ENCODE measurements at places on chromosomes 12 and 14.

GRCh38 chr14:98288825-98289224 lies 983.2 kb downstream of the BCL11B start:
- DNase-seq = no peak

DNA sequence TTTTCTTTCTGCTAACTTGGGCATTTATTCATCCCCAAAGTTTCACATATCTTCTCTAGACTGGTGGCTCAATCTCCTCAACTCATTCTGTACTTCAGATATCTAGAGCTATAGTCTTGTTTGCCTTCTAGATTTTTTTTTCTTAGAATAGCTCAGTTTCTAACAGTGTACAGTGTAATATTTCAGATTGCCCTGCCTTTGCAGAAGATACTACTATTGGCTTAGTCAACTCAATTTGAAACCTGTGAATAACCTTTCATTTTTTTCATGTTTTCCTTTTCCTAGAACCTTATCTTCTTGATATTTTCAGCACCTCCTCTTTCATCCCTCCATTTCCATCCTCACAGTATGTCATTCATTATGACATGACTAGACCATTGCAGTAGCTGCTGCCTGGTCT lies 69.6 kb downstream of the OTOGL start:
- DNase-seq = no peak

DNA sequence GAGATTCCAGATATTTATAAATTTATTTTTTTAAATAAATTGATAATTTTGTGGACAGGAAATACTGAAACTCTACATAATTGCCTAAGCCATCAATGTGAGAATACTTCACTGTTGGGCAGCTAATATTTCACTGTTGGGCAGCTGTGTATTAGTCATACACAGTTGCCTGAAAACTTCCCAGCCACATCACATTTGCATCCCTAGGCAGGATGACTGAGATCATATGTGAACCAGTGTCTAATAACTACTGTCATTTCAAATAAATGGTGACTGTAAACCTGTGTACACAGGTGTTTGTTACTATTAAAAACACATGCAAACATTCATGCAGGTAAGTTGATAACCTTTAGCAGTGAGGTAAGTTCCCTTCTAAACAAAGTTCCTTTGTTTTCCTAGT lies 43.9 kb downstream of the TMTC3 start:
- DNase-seq = no peak

GRCh38 chr12:56877195-56878009 lies 56.8 kb downstream of the SDR9C7 start:
- DNase-seq = no peak

DNA sequence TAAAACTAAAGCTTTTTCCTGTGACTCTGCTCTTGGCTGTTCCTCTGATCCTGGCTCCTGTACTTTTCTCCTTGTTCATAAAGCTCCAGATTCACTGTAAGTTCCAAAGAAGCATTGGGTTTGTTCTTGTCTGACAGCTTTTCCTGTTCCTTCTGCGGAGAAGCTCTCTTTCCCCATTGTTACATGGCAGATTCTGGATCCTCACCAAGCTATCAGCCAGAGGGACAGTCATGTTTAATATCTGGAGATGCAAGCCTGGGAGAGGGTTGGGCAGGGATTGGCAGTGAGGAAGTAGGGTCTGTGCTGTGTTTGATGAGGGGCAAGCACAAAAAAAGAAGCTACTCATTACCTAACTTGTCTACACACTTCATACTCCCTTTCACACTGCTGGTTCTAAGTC lies 107.9 kb downstream of the AKAP6 start:
- no peak for DNase-seq

- no peak for DNase-seq
These were observed 403.1 kb downstream of the C12orf75 start for GRCh38 chr12:105733579-105733978.

GRCh38 chr12:116358893-116359761 lies 81.6 kb upstream of the MED13L start:
- peak; percentile 74 for DNase-seq

DNA sequence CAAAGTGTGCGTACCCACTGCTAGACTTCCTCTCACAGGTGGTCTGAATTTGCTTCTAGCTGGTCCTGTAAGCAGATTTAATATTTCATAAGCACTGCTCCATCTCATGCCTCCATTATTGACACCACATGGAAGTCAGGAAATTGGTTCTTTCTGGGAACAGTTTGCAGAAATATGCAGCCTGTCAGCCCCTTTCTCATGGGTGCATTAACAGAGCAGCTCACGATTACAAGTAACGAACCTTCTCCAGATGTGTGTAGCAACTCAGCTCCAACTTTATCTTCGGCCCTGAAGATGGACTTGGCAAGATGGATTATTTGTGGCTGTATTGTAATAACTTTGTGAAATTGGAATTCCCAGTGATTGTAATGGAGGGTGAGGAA lies 214.5 kb upstream of the DDHD1 start:
- DNase-seq = no peak

GRCh38 chr12:131260954-131261353 lies 307.2 kb downstream of the ADGRD1 start:
- no peak for DNase-seq

DNA sequence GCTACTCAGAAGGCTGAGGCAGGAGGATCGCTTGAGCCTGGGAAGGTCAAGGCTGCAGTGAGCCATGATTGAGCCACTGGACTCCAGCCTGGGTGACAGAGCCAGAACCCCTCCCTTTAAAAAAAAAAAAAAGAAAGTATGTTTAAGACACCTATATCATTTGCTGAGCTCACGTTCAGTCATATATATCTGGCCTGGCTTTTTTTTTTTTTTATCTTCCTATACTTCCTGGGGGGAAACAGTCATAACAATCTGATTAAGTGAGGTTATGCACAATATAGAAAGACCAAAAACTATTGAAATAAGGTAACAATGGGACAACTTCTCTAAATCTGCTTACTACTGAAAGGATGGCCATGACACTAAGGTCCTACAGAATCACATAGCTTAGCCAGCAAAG lies 9.4 kb upstream of the ARID2 start:
- DNase-seq = no peak

GRCh38 chr14:93936245-93936644 lies 9.1 kb downstream of the FAM181A start:
- DNase-seq = no peak

DNA sequence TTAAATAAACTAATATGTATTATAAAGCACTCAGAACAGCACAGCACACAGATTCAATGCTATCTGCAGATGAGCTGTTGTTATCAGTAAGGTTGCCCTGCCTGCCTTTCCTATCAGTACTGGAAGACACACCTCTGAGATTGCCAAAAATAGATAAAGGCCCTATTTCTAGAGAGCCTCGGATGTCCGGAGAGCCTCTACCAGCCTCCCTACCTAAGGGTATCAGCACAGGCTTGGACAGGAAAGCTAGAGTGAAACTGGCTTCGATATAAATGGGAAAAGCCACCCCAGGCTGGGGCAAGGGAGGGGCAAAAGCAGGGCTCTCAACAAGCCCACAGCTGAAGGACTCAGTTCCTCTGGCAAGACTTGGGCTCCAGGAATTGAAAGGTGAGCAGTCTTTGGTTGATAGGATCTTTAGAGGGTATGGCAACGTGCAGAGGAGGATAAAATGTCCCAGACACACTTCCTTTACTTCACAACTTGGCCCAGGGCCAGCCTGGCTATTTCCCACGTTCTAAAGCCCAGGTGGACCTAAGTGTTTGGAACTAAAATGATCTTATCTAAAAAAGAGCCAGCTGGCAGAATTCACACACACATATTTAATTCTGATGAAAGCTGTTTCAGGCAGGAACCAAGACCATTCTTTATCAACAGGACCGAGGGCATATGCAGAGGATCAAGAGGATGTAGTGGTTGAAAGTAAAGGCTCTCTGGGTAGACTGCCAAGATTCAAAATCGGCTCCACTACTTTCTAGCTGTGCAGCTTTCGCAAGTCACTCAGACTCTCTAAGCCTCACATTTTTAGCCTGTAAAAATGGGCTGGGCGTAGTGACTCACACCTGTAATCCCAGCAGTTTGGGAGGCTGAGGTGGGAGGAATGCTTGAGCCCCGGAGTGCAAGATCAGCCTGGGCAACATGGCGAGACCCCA lies 37.8 kb upstream of the ITPR2 start:
- no peak for DNase-seq

GRCh38 chr12:96850676-96851075 lies 56.4 kb upstream of the NEDD1 start:
- no peak for DNase-seq

GRCh38 chr12:26768611-26769603 lies 64.1 kb downstream of the ITPR2 start:
- DNase-seq = no peak

DNA sequence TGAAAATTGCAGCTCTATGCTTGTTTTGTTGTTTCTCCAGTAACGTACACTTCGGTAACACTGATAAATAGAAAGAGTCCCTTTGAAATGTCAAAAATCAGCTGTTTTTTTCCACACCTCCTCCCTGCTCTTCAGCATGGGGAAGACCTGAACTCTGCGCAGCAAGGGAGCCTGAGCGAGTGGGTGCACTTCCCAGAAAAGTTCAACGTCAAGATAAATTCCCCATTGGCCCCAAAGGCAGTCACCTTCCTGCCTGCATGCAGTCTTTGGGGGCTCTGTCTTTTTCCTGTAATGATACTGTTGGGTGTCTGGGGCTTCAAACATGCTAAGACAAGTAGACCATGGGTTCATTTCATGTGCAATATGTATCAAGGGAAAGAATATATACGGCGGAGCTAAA lies 8.8 kb upstream of the FOXG1 start:
- DNase-seq = no peak

DNA sequence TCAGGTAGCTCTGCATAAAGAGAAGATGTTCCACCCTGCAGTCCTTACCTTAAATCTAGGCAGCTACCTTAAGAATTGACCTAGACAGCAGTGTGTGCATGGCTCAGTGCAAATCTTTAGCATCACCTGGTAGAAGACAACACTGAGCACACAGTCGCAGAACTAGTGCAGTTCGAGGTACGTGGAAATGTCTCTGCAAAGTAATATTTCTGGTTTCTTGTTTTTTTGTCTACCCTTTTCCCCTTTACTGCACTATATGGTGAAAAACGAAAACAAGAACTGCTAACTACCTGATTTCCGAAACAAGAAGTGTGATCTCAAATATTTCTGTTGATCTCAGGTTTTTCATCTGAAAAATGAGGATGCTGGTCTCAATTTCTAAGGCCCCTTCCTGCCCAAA lies 82.5 kb downstream of the ETV6 start:
- no peak for DNase-seq

GRCh38 chr14:36570065-36570464 lies 12.3 kb downstream of the NKX2-8 start:
- no peak for DNase-seq

DNA sequence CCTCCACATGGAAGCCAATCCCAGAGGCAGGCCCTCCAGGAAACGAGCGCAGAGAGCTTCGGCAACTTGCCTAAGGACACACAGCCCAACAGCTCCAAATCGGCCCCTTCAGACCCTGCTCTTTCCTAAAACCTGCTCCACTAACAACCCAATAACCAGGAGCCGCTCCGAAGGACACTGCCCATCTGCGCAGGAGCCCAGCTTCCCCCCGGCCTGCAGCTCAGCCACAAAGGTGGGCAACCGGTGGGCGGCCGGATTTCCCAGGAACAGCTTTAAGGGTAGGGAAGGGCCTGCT lies 13.6 kb downstream of the RAB35 start:
- no peak for DNase-seq

GRCh38 chr12:116901612-116902011 lies 9.1 kb upstream of the FBXW8 start:
- DNase-seq = no peak

DNA sequence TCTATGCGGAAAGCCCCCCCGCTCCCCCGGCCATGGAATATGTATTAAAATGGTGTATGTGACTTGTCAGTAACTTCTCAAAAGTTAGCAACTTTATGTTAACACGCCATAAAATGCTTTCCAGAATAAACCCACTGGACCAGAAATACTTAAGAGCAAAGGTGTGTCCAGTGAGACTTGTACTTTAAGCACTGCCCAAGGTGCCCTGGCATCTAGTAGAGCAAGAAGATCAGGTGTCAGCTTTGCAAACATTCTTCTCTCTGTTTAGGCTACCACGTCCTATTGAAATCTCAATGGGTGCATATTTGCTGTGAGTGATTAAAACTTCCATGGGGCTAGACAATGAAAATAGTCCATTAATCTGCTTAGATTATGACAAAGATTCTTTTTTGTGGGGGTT lies 201.2 kb downstream of the ESR2 start:
- DNase-seq = no peak

DNA sequence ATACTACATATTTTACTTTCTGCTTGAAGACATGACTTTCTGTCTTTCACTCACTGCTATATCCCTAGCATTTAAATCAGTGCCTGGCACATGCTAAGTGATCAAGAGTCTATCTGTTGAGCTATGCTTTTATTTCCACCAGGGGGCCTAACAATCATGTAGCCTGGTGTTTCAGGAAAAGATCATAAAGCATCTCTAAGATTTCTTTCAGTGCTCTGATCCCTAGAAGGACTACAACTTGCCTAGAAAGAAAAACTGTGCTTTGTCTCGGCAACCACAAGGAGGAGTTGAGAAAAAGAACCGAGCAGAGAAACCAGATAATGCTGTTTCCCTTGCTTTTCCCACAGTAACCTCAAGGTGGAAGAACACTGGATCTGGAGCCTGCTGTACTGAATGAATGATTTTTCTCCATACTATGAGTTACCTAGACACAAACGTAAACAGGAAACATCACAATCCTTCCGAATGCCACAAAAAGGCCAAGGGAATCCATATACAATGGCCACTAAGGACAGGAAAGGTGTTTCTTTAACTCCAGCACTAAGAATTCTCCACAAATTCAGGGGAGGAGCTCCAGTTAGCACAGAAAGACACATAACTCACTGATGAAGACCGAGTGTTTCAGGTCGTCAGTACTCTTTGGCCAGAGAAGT lies 1.2 kb downstream of the CRY1 start:
- DNase-seq = no peak

DNA sequence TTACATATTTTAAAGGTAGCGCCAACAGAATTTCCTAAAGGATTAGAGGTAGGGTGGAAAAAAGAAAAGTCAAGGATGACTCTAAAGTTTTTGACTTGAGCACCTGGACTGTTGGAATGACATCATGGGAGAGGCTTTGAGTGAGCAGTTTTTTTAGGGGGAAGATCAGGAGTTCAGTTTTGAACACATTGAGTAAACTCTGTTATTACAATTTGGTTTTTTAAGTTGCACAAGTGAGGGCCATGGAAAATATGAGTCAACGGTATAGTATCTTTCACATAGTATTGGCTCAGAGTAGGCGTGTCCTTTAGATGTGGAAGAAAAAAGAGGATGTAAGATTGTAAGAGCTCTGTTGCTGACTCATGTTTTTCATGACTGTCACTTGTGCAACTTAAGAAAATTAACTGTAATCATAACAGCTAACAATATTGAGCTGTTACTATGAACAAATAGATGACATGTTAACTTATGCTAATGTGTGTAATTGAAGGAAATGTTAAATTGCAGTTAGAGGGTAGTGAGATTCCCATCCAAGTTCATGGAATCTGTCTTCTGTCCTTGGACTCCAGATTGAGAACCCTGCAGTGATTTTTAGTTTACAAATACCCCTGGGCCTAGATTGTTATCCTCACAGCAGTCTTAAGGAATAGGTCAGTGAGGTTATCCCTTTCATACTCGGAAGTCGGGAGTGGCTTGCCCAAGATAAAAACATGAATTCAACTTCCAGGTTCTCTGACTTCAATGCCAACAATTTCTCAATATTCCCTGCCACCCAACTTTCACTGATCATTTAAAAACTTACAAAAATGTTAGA lies 48.2 kb upstream of the ATP2B1 start:
- DNase-seq = no peak

- no peak for DNase-seq
These were observed 18.9 kb upstream of the PPFIBP1 start for GRCh38 chr12:27505109-27505508.

GRCh38 chr12:131539381-131539780 lies 171.5 kb upstream of the SFSWAP start:
- DNase-seq = no peak

Measured in natural killer cell (primary cell).